ENCODE measurements at places on chromosomes 6 and 20. TPM values are rescaled to one million over a fixed set of nuclear protein-coding genes. Genes with fewer than 3 reads are reported as not detected.

- no peak for DNase-seq
Observed at GRCh38 chr6:155341130-155341828, 27.0 kb upstream of the TFB1M start.

GRCh38 chr6:128595544-128595943, 75.1 kb upstream of the PTPRK start:
- no peak for DNase-seq

GRCh38 chr6:160421854-160422253, 73.7 kb downstream of the SLC22A3 start:
- DNase-seq = no peak

DNA sequence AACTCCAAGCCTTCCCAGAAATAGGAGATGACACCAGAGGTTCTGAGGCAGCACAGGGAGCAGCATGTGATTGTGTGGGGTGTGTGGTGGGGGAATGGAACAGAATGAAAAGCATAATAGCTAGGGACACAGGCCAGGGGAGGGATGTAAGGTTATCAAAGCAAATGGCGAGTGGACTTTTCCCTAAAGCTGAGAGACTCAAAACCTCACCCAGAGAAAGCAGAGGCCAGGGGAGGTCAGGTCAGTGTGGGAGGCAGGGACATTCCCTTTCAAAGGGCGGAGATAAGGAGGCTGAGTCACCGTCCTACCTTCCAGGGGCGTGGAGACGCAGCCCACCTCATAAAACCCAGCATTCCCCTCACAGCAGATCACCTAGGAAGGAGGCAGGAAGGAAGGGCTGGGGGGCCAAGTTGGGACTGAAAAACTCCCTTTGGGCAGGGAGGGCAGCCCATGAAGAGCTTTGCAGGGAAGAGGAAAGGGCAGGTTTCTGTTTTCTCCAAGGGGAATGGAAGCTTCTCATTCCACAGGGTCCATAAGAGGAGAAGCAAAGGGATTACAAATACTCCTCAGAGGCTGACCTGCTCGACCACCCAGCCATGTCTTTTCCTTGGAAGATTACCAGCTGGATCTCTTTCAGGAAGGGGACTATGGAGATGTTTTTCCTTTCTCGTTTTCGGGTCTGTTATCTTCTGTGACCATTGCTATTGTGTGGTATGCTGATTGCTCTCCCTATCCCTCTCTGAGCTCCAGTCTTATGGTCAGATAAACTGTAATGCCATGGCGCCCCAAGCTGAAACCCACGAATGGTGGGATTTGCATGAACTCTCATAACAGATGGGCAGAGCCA, 9.6 kb upstream of the LY6G5C start:
- no peak for DNase-seq

DNA sequence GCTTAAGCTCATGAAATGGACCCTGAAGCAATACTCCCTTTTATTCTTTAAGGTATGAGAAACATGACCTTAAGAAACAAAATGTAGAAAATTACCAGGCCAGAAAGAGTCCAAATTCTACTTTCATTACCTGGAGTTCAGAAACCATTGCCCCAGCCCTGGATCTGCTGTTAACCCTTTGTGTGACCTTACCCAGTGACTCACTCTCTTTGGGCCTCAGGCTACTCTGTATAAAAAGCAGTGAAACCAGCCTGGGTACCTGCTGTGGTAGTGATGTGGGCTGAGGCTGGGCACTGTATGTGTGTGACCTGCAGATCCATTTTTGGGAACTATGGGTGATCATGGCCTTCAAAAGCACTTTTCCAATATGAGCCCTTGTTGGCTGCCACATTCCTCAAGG, 47.2 kb downstream of the SLC9A8 start:
- no peak for DNase-seq

The DZANK1 gene
- total RNA-seq = 1.9 TPM

The ZCCHC3 gene
- total RNA-seq = 22.7 TPM

The TCF15 gene
- not detected for total RNA-seq

The SOBP gene
- 7.4 TPM for total RNA-seq

The GSTA2 gene
- total RNA-seq = not detected

The ULBP1 gene
- 11.5 TPM for total RNA-seq
